Fibroblast of skin of right biceps (primary cell): ENCODE measurements at places on chromosomes 1 and 21.
A peak's percentile ranks its signal among the peaks of the same experiment; 100 is the strongest.

DNA sequence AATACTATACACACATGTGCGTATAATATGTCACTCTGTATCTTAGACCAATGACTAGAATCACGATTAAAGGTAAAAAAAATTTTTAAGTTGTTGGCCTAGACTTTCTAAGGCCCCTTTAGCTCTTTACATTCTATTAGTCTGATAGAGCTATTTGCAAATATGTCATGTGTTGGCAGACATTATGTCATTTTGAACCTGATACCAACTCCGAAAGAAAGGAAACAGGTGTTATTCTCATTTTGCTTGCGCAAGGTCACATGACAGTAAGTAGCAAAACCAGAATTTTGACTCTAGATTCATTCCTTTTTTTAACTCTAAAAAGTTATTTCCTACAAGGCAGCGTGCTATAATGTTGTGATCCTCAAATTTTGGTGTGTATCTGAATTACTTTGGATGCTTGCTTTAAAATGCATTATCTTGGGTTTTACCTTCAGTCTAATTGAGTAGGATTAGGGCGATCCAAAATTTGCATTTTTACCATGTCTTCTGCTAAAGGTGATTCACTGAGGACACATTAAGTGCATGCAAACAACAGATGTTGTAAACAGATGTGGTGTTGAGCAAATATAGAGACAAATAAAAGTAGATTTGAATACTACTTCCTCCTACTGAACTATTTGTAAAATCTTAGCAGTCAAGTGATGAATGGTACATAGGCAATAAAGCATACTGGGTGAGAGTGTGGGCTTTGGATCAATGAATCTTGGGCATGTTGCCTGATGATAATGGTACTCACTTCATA lies 63.5 kb upstream of the KIAA1614 start:
- DNase-seq = no peak

- DNase-seq = no peak
Measured at GRCh38 chr1:12565094-12565965, 52.7 kb downstream of the DHRS3 start.

- DNase-seq = no peak
Measured at GRCh38 chr21:15743593-15743992, 13.8 kb downstream of the USP25 start.

- DNase-seq = no peak
Measured at GRCh38 chr1:205921570-205921909, 21.7 kb downstream of the SLC26A9 start.

DNA sequence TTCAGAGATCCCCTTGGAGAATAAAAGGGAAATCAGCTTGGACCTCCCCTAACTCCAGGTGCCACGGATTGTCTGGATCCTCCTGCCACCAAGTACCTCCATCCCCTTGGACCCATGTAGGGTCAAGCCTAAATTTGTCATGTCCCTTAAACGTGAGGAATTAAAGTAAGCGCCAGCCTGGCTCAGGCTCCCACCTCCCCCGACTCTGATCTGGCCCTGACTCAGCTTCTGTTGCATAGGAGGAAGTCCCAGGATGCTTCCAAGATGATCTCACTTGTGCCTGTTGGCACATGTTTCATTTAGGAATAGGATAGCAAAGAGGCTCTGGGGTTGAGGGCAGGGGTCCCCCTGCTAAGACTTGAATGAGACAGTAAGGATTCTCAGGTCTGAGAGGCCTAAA lies 231.9 kb upstream of the JUN start:
- peak; percentile 92 for DNase-seq

DNA sequence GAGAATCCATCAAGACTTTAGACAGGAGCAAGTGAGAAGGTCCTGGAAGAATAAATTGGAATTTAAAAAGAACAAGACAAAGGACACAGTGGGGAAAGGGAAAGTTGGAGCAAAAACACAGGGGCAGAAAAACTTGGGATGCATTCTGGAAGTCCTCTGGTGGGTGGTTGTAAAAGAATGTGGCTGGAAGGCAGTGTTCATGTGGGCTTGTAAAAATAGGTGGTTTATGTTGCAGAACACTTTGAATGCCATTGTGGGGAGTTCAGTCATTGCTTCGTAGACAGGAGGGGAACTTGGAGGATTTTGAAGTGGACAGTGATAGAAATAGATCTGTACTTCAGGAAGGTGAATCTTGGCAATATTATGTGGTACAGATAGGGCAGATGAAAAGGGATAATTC lies 15.2 kb downstream of the KIF1B start:
- DNase-seq = peak; percentile 30

DNA sequence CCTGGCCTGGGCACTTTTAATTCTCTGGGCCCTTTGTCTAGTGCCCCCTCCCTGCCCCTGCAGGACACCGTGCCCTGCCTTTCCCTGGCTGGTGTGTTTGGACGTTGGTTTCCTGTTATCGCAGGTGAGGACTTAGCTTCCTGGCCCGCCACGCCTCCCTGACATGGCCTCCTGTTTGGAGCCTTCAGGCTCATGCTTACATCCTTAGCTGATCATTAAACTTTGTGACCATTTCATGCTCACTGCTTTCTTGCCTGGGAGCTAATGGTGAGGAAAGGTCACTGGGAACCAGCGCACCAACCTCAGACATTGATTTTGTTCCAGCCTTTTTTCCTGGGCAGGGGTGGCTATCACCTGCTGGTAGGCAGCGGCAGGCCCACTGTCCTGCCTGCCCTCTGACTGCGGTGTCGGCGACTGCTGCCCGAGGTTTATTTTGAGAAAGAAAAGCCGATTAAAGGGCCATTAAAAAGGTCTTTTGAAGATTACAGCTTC lies 3.7 kb downstream of the PFKL start:
- no peak for DNase-seq

DNA sequence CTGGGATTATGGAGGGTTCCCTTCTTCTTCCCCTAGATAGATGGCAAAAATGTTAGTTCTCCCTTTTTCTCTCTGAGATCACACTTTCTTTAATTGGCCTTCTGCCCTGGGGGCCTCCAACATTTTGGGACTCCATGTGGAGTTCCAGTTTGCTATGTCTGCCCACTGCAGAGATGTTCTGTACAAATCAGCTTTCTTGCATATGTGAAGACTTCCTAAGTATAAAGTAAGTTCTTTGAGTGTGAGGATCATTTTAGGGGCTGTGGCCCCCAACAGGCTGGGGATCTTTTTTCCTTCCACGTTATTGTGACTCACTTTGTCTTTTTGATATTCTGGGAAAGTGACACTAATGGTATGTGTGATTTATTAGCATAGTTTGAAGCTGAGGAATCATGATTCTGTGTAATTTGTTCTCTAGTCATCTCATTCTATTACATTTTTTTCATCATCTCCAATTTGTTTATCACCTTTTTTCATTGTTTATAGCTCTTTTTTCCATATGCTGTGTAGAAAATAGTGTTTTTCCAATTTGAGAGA lies 48.2 kb downstream of the HHAT start:
- peak; percentile 84 for DNase-seq

GRCh38 chr21:17451364-17451891 lies 61.4 kb upstream of the CXADR start:
- peak; percentile 72 for DNase-seq

DNA sequence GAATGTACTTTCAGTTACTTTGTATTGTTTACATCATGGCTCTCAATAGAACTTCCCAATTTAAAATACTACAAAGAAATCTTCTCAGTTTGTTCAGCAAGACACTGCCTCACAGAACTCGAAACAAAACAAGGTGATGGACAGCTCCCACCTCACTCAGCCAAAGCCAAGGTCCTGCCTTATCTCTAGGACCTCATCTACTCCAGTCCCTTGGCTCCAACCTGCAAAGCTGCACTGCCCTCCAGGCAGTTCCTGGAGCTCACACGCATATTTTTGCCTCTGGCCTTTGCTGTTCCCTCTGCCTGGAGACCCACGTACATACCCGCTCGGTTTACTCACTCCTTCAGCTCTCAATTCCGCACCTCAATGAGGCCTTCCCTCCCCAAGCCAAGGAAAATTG lies 40.3 kb downstream of the MCOLN2 start:
- DNase-seq = no peak

DNA sequence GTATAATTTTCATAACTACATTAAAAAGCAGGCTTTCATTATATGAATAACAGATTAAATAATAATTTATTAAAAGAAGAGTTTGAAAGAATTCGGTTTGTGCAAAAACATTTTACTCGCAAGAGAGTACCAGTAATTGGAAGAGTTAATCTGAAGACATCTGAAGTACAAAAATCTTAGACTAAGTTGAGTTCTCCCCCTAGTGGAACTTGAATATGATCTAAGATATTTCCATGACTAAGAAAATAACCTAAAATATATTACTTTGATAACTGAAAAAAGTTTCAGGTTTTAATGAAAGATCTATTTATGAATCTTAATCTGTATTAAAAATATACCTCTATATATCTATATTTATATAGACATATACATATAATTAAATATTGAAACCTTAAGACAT lies 112.5 kb upstream of the GFI1 start:
- peak; percentile 28 for DNase-seq

DNA sequence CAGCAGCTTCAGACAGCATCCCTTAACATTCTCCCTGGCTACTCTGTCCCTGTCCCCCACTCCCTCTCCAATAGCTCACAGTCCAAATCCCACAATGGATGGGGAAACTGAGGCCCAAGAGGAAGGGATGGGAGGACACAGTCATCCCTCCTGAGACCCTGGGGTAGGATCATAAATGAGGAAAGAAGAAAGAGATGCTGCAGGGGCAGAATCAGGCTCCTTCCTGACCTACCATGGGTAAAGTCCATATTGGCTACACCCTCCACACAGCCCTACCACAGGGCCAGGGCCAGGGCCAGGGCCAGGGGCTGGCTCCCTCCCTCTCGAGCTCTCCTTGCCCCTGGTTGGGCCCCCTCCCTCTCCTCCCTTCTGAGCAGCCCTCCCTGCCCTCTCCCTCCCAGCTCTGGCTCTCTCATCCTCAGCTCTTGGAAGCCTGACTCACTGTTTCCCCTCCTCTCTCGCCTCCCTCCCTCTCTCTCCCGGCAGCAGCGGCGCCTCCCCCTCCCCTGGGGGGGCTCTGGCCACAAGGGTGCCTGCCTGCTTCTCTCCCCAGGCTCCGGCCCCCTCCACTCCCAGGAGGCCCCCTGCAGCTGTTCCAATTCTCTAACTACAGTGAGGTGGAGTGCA lies 4.9 kb downstream of the AHDC1 start:
- DNase-seq = peak; percentile 87

- no peak for DNase-seq
Measured at GRCh38 chr1:25862785-25863485, 3.7 kb upstream of the AUNIP start.

DNA sequence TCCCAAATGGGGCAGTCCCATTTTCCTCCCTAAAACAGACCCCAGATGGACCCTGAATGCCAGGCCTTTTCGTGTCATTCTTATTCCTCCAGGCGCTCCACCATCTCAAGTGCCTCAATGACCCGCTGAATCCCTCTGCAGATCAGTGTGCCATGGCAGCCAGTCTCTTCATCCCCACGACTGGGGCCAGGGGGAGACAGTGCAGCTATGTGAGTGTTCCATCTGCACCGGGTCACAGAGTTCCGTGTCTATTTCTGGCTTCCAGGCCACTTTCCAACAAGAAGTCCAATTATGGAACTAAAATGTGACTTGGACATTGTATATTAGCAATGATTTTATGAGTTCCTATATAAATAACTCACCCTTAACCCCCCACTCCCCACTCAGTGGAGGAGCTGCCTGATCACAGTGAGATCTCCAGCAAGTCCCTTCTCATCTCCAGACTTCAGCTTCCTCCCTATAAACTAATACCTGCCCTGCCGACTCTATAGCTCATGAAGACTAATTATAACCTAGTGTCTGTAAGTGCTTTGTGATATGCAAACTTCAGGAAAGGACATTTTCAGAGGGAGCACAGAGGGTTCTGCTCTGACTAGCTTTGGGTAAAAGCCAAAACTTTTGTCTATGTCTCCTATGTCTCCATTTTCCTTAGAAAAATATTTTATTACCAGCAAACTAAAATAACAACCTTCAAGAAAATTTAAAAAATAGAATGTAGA lies 56.3 kb upstream of the NFASC start:
- no peak for DNase-seq

GRCh38 chr1:55052221-55053142 lies 13.1 kb downstream of the PCSK9 start:
- no peak for DNase-seq

DNA sequence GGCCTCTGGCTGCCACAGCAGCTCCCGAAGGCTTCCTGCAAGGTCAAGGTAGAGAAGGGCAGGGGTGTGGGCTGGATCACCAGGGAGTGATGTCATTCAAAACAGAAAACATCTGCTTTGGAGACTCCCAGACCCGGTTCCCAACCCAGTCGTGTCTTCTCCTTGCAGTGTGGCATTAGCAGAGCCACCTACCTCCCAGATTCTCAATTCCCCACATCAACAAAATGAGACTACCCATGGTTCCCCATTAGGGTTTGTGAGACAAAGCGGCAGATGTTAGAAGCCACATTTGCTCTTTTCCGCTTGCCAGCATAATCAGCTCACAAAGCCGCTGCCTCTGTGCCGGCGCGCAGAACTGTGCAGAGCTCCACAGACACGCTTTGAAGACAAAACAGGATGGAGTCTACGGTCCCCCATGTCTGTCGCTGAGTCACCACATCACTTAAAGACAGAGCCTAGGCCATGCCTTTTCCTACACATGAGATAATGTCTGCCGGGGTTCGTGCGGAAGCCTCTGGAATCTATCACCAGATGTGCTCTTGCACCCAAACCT lies 12.5 kb downstream of the KIF17 start:
- peak; percentile 67 for DNase-seq

DNA sequence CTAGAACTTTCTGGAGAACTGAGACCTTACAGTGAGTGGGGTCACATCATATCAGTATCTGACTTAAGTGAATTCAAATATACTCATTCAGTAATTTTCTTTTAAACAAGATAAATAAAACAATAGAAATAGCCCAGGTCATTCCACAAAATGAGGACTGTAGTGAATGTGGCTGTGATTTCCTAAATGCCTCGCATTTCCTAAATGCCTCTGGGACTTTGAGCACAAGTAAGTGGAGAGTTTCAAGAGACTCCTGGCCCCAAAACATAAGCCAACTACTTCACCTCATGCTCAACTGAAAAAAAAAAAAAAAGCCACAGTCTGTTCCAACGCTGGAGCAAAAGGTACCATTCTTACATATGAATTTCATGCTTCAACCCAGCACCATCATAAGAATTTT lies 81.5 kb downstream of the ZNF281 start:
- DNase-seq = peak; percentile 61
